HCT116 (cell line): ENCODE measurements at places on chromosomes 16 and 17. TPM values are rescaled to one million over a fixed set of nuclear protein-coding genes. Genes with fewer than 3 reads are reported as not detected.

GRCh38 chr17:68963958-68964357, 8.8 kb upstream of the ABCA8 start:
- no peak for DNase-seq

GRCh38 chr17:57292091-57292490, 35.8 kb downstream of the MSI2 start:
- no peak for DNase-seq

GRCh38 chr17:77321649-77322513, 181.1 kb downstream of the SEC14L1 start:
- no peak for DNase-seq

GRCh38 chr16:86038926-86039310, 140.0 kb downstream of the IRF8 start:
- DNase-seq: no peak

GRCh38 chr17:17784657-17785267, 52.0 kb downstream of the SREBF1 start:
- DNase-seq: no peak

- DNase-seq: no peak
Observed at GRCh38 chr16:52948946-52949345, 103.8 kb downstream of the CHD9NB start.

DNA sequence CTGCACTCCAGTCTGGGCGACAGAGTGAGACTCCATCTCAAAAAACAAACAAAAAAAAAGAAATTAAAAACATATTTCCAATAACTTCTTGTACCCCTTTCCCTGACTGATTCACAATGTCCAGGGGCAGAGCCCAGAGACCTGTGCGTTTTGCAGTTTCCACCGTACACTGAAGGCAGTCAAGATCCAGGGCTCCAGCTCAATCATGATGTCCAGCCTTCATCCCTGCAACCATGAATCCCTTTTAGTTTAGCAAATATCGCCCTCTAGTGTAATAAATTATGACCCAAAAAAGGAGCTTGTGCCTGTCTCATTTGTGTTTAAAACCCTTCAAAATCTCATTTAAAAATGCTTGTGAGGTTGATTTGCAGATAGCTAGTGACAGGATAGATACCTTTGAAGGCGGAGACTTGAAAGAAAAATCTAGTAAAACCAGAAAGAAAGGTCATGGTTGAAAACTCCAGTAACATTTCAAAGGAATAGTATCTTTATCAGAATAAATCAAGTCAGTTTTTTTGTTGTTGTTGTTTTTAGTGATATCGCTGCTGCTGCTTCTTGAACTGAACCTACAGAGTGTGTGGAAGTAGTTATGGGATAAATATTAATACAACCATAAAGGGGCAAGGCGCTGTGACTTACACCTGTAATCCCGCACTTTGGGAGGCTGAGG, 3.7 kb upstream of the ERN1 start:
- peak; percentile 75 for DNase-seq

DNA sequence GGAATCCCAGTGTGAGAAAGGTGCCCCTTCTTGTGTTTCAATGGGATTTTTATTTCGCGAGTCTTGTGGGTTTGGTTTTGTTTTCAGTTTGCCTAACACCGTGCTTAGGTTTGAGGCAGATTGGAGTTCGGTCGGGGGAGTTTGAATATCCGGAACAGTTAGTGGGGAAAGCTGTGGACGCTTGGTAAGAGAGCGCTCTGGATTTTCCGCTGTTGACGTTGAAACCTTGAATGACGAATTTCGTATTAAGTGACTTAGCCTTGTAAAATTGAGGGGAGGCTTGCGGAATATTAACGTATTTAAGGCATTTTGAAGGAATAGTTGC, 567 bp downstream of the UBB start:
- no peak for DNase-seq

GRCh38 chr16:84059111-84059510, 16.5 kb upstream of the SLC38A8 start:
- no peak for DNase-seq

DNA sequence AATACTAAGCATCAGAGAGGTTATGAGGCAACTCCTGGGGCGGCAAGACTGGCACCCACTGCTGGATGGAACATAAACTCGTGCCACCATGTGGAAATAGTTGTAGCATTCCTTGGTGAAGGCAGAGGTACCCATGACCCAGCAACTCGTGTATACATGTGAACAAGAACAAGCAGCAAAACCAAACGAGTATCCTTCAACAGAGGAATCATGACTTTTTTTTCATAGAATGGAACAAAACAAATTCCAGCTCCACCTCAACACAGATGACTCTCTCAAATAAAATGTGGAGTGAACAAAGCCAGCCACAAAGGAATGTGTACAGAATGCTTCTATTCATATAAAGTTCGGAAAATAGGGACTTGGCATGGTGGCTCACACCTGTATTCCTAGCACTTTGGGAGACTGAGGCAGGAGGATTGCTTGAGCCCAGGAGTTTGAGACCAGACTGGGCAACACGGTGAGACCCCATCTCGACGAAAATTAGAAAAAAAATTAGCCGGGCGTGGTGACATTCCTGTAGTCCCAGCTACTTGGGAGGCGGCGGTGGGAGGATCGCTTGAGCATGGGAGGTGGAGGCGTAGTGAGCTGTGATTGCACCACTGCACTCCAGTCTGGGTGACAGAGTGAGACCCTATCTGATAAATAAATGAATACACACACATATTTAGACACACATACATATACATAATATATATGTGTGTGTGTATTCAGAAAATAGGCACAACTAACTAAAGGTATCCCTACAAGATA, 35.3 kb downstream of the B9D1 start:
- DNase-seq: peak; percentile 58

DNA sequence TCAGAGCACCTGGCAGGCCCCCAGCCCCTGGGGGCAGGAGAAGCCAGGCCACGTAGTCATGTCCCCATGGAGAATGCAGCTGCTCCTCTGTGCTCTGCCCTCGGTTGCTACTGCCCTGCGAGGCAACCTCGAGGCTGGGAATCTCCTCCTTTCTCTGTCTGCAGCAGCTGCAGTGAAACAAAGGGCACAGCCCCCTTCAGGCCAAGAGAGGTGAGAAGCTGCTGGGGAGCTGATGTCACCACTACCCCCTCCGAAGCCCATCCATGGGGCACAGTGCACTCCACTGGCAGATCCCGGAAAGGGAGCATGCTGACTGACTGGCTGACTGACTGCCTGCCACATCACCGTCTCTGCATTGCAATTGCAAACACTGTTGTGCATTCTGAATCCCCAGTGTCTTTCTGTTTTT, 103.7 kb downstream of the GRIN2A start:
- no peak for DNase-seq

- DNase-seq: no peak
Observed at GRCh38 chr16:3501783-3502400, 1.1 kb downstream of the CLUAP1 start.

Gene CMTM2
- total RNA-seq: 0.42 TPM

Gene NOS2
- total RNA-seq: 0.07 TPM

Gene G6PC1
- 0.10 TPM for total RNA-seq

Gene MT1X
- 50.2 TPM for total RNA-seq

Gene HOXB8
- total RNA-seq: 44.7 TPM

Gene CDK3
- 7.1 TPM for total RNA-seq
